ENCODE measurements at places on chromosomes 7 and 10.

DNA sequence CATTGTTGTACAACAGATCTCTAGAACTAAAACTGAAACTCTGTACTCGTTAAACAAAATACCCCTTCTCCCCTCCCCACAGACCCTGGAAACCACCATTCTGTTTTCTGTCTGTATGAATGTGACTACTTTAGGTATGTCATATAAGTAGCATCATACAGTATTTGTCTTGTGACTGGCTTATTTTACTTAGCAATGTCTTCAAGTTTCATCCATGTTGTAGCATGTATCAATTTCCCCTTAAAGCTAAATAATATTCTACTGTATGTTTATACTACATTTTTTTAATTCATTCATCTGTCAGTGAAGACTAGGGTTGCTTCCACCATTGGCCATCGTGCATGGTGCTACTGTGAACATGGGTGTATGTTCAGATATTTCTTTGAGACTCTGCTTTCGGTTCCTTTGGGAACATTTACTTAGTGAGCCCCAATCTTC is 71.2 kb upstream of the RPA3 start:
- DNase-seq: no peak

GRCh38 chr10:97683556-97684367 is 3.3 kb downstream of the AVPI1 start:
- DNase-seq: peak; percentile 66

- DNase-seq: no peak
Observed at GRCh38 chr10:29728541-29729049, 93.8 kb upstream of the SVIL start.

- DNase-seq: no peak
Observed at GRCh38 chr7:51428217-51428887, 111.7 kb upstream of the COBL start.

DNA sequence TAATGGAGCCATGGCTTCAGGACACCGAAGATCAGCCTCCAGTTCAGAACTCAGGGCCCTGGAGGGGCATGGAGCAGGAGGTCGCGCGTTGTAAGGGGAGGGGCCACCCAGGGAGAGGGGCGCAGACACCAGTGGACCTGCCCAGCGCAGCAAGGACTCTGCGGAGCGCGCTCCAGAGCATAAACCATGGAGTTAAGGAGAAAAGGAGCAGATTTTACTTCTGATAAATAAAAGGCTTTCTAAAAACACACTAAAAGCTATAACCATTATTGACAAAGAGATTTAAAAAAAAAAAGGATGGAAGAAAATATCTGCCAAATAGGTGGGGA is 10.5 kb downstream of the CALY start:
- DNase-seq: no peak

DNA sequence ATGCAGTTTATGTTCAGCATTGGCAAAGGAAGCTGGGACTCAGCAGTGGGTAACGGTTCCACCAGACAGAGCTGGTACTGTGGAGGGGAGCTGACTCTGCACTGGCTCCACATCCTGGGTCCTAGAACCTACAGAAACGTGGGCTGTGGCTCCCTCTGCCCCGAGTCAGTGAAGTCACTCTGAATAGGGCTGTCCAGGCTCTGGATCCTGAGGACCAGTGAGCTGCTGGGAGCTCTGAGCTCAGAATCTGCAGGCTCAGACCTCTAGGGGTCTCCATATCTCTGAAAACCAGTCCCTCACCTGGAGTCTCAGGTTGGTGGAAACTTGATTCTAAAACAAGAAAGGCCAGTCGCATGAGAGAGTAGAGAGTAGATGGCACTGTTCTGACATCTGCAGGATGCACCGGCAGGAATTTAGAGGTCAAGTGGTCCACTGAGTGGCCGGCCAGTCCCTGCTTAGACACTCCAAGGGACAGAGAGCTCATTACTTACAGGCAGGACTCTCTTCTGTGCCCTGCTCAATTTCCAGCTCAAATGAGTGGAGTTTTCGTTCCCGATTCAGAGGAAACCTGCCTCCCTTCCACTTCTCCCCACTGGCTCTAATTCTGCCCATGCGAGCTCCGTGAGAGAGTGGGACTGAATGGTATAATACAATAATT is 18.6 kb downstream of the NPFFR1 start:
- DNase-seq: no peak

GRCh38 chr7:41306486-41306885 is 396.4 kb downstream of the INHBA start:
- no peak for DNase-seq

Data from fibroblast of lung (primary cell).